ENCODE measurements at places on chromosomes 2 and 18.

DNA sequence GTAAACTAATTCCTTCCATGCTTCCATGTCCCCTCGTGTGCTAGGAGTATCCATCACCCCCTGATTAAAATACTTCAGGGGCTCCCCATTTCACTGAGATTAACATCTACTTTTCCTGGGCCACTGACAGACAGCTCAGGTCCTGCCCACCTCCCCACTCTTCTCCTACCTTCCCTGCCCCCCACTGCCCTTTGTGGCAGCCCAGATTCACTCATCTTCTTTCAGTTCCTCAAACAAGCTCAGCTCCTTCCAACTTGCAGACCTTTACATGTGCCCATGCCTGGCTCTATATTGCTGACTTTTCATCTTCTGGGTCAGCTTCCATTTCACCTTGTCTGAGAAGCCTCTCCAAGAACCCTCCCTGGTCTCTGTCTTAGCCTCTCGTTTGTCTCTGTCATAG, 12.0 kb downstream of the RUFY4 start:
- DNase-seq, result no peak

- no peak for DNase-seq
Measured at GRCh38 chr18:68667121-68667520, 47.8 kb downstream of the TMX3 start.

GRCh38 chr2:22970284-22970975, 414.5 kb upstream of the KLHL29 start:
- DNase-seq, result no peak

- DNase-seq, result no peak
Measured at GRCh38 chr18:57142324-57142723, 4.6 kb upstream of the BOD1L2 start.

DNA sequence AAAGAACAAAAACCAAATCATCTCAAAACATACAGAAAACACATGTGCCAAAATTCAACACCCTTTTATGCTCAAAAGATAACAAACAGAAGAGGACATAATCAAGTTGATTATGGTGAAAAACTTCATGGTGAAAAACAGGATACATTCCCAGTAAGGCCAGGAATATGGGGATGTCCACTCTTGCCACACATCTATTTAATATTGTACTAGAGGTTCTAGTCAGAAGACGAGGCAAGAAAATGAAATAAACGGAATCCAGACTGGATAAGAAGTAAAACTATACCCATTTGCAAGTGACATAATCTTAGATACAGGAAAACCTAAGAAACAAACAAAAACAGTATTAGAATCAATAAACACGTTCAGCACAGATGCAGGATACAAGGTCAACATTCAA, 40.8 kb downstream of the MAP3K2 start:
- DNase-seq, result no peak

- no peak for DNase-seq
Measured at GRCh38 chr2:38233231-38233983, 143.7 kb downstream of the ATL2 start.

GRCh38 chr18:70024093-70024492, 76.4 kb upstream of the CD226 start:
- no peak for DNase-seq

DNA sequence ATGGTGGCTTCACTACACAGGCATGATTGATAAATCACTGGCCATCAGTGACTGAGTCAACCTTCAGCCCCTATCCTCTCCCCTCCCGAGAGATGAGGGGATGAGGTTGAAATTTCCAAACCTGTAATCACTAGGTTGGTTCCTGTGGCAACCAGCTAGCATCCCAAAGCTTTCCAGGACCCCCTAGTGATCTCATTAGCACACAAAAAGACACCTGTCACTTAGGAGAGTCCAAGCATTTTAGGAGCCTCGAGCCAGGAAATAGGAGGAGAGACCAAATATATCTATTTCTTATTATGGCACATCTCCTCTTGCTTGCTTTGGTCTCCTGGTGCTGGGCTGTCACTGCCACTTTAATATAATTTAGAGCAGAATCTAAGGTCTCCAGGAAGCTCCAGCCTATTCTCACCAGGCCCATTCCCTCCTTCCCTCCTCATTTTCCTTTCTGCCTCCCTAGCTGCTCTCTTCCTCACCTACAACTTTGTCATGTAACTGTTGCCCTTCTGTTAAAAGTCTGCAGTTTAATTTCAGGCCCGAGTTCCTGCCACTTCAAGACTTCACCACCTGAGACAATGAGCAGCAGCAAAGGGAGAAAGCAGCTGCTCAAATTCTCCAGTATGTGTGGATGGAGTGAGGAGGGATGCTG, 33.2 kb upstream of the NAB1 start:
- no peak for DNase-seq

- no peak for DNase-seq
Measured at GRCh38 chr18:10893196-10893595, 256.2 kb downstream of the PIEZO2 start.

- no peak for DNase-seq
Measured at GRCh38 chr2:149885468-149885867, 297.9 kb upstream of the MMADHC start.

GRCh38 chr18:58776084-58776483, 88.6 kb upstream of the ZNF532 start:
- DNase-seq, result no peak

DNA sequence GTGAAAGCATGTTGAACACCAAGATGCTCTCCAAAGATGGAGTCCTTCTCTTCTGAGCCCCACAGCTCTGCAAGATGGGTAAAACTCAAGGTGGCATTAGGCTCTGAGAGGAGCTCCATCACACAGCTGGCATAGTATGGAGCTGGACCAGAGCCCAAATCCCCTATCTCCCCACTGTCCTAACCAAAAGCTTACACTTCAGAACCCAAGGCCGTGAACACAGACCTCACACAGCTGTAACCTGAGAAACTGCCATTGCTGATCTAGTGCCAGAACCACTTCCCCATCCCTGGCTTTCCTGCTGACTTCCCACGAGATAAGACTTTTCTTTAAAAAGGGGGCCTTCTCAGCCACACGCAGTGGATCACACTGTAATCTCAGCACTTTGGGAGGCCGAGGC, 25.0 kb downstream of the TTC32 start:
- DNase-seq, result no peak

- DNase-seq, result no peak
Measured at GRCh38 chr2:207996848-207997247, 28.5 kb downstream of the PLEKHM3 start.

- no peak for DNase-seq
Measured at GRCh38 chr2:53442093-53442492, 325.5 kb upstream of the CHAC2 start.

GRCh38 chr2:85438201-85439024, 19.9 kb downstream of the SH2D6 start:
- no peak for DNase-seq

DNA sequence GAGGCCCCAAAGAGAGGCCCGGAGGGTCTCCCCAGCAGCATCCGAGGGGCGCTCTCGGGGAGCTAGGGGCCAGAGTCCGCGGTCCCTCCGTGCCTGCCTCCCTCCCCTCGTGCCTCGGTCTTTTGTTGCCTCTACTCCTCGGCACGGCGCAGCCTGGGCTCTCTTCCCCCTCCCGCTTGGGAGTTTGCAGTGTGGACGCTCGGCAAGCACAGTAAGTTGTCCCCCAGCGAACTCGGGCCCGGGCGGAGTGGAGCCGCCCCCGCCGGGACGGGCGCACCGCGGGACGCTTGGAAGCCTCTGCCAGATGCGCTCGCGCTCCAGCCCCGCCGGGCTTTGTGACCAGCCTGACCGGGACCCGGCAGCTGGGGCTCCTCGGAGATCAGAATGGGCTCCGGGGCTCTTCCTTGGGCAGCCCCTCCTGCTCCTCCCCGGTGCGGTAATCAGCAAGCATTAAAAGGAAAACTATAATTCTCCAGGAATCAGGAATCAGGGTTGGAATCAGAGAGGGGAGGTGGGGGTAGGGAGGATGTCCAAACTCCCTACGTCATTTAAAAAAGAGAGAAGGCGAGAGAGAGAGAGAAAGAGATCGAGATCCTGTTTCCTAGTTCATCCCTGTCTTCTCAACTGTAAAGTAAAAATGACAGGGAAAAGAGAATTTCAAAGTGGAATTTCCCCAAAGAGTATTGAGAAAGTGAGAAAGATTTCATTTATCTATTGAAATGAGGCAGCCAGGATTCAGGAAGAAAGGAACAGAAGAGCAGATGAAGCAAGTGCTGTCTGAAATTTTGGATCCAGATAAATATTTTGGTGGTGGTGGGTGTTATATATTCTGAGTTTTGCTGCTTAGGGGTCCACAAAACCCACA, 786 bp upstream of the TMEM200C start:
- DNase-seq, result peak; percentile 5

DNA sequence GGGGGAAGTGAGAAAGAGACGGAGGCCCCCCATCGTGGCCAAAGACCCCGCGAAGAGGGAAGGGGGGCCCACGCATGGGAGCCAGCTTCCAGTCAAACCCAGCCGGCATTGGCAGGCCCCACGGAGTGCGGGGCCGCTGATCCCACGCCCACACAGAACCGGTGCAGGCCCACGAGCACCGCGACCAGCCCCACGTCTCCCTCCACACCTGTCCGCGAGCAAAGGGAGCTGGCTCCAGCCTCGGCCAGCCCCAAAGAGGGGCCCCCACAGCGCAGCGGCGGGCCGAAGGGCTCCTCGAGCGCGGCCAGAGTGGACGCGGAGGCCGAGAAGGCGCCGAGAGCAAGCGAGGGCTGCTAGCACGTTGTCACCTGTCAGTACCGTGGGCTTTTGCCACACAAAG, 125.0 kb upstream of the TWIST2 start:
- no peak for DNase-seq

DNA sequence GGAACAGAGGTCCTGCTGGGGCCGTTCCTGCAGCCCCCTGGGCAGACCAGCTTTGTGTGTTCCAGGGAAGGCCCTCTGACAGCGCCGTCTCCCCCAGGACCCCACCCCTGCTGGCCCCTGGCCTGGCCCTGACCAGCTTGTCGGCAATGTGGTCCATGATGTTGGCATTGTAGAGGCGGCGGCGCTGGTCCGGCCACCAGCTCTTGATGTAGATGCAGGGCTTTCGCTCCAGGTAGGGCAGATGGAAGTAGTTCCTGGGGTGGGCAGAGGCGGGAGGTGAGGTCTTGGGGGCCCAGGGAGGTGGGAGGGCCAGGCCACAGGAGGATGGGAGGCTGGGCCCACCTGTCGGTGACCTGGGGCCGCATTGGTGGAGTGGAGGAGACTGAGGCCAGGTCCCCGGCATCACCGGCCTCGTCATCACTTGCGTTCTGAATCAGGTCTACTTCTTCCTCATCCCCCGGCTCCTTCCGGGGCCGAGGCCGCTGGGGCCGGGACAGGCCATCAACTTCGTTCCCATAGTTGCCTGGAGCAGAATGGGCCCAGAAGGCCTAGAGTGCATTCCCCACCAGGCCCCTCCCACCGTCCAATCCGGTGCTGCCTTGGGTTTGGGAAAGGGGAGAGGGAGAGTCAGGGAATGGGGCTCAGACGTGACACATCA, 1.3 kb upstream of the OTOF start:
- no peak for DNase-seq

DNA sequence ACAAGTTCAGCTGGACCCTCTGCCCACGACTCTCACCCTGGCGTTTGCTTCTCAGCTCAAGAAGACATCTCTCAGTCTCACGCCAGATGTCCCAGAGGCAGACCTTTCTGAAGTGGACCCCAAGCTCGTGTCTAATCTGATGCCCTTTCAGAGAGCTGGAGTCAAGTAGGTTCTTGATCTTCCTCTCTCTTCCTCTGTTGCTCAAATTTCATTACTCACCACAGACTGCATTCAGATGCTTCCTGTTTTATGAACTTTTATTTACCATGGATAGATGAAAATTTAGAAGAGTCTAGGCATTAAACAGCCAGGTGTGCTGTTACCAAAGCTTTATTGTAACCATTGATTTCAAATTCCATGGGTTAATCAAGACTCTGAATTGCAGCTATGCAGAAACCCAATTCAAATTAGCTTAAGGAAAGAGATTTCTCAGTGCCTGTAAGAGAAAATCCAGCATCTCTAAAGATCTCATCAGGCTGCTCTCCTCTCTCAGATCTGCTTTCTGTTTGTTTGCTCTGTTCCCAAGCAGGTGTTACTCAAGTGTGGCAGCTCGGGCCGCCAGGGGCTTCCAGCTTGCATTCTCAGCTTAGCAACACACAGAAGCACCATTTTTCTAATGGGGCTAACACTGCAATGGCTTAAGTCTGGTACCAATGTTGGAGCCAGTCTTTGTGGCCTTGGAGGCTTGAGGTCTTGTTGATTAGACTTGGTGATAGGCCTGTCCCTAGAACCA, 16.5 kb downstream of the SMARCAL1 start:
- no peak for DNase-seq

GRCh38 chr2:21890716-21891115, 766.9 kb downstream of the TDRD15 start:
- no peak for DNase-seq

DNA sequence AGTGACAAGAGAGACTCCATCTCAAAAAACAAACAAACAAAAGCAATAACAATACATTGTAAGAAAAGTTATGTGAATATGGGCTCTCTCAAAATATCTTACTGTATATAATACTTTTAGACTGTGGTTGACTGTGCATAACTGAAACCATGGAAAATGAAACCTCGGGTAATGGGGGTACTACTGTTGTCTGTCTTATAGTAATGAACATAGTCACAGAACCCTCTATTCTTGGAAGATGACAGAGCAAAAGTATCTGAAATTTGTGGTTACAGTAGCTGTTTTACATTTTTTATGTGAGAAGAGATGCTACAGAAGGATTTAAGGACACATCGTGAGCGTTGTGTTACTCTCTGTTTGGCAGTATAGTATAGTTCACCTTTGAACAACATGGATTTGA, 60.5 kb downstream of the MAP4K4 start:
- DNase-seq, result no peak

DNA sequence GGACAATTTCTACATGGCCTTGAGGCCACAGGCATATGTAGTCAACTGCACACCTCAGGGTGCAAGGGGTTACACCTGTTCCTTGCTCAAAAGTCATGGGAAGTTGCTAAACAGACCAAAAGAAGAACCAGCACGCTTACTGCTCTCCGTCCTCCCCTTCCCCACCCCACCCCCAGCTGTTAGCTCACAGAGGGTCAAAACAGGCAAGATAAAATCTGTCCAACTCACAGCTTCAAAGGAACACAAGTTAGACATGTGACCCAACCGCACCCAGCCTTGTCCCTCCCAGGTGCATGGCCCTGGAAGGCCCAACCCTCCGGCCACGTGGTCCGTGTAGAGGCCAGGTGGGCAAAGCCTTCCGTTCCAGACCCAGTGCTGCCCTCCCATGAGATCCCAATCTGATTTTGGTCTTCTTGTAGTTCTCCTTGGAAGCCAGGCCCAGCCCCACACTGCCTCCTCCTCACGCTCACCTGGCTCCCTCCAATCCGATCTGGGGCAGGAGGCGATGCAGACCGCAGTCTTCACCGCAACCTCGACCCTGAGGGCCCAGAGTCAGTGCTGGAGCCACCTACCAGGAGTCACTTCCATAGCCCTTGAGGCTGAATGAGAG, 14.5 kb upstream of the ASPRV1 start:
- no peak for DNase-seq

DNA sequence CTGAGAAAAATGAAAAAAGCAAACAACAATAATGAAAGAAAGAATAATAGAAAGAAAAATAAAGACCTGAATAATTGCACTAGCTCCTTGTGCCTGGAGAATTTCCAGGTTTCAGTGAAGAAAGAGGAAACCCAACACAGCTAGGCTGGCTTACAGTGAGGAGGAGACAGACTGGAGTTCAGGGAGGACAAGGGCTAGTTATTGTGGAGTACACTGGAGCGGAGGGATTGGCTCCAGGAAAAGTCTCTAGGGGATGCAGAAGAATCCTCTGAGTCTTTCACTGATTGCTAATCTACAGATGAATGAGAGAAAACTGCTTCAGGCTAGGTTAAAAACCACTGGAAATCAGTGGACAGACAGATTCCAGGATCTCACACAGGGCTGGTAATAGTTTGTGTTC, 163.6 kb upstream of the RBMS1 start:
- DNase-seq, result no peak
